RCC 7860 (cell line): ENCODE measurements at places on chromosomes 5 and 9.

DNA sequence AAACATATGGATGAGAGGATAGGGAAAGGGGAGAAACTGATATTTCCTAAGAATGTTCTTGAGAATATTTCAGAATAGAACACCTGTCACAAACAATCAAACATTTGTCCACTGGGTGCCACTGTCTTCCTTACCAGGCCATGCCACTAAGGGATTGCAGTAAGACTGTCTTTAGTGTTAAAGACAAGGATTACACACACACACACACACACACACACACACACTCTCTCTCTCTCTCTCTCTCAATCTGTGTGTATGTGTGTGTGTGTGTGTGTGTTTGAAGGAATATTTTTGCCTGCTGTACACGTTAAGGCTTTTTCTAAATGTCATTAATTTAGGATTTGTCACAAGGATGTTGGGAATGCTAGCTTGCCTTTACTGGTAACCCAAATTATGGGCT lies 54.4 kb downstream of the CCDC192 start:
- peak; percentile 38 for DNase-seq

DNA sequence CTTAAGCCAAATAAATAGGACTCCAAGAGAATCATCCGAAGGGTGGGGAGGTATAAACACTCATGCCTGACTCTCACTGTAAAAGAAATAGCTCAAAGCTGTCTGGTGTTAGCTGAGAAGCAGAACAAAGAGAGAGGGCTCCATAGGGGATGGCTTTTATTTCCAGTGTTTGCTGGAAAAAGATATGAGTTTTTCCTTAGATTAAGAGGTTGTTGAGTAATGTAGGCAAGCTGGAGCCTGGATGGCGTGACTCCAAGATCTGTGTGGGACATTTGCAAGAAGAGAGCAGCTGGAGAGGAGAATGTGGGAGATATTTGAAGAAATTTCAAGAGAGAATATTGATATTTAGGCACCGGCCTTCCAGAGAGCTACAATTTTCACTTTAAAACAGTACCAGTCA lies 793.7 kb upstream of the RGMB start:
- DNase-seq, result no peak

DNA sequence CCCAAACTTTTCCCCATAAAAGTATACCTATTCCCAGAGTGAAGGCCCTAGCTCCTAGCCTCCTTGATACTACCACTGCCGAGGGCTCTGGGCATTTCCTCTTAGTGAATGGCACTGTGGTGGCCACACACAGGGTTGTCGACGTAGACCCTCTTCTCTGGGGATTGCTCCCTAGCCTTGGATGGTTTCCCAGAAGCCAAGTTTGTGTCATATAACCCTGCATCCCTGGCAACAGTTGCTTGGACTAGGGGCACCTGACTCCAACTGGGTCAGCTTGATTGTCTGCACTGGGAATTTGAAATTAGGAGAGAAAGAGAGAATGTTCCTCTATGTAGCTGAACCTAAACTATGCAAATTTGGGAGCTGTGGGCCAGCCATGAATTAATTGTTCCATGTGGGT lies 32.3 kb upstream of the KIF2A start:
- DNase-seq, result no peak

DNA sequence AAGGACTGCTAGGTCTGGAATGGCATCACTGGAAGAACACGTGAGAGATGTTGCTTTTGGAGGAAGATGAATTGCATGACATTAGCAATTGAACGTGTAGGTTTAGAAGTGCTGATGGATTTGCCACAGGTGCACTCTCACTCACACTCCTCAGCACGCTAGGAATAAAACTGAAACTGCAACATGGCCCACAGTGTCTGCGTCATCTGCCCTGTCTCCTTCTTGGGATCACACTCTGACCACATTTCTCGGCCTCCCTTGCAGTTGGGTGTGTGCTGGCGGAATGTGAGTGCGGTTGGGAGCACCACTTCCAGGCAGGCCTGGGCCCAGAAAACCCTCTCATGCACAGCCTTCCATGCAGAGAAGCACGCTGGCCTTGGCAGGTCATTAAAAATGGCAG lies 152.8 kb upstream of the LHFPL2 start:
- no peak for DNase-seq

- no peak for DNase-seq
Measured at GRCh38 chr5:1176473-1177391, 24.7 kb upstream of the SLC6A19 start.

DNA sequence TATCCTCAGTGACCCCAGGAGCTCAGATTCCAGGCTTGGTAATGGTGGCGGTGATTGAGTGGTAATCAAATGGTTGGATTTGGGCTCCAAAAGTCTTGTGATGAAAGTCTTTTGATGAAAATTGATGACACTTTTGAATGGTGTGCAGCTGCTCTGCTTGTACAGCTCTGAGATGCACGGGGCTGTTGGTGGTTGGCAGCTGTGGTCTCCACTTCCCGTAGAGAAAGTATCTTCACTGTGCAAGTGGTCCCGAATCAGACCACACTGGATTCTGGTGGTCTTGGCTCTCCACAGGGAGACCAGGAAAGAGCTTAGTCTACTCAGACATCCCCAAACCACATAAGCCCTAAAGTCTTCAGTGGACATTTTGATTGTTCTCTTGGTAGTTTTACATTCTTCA lies 96.6 kb downstream of the MARCHF11 start:
- no peak for DNase-seq

- DNase-seq, result no peak
Measured at GRCh38 chr5:157471709-157472108, 11.7 kb downstream of the NIPAL4 start.

DNA sequence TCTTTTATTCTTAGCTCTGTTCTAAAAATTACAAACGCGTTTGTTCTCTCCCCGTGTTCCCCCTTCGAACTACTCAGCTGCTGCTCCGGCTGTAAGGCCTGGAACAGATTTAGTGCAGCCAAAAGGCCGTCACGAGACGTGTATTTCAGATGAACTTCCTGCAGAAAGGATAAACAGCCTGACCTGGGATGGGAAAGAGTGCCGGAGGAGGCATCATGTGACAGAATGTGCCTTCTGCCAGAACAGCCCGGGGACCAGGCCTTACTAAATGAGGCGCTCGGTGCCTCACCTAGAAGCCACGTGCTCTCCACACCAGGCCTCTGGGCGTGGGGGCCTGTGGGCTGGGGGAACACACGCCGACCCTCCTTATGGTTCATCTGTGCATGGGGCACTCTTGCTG lies 94.7 kb downstream of the PPARGC1B start:
- DNase-seq, result no peak

DNA sequence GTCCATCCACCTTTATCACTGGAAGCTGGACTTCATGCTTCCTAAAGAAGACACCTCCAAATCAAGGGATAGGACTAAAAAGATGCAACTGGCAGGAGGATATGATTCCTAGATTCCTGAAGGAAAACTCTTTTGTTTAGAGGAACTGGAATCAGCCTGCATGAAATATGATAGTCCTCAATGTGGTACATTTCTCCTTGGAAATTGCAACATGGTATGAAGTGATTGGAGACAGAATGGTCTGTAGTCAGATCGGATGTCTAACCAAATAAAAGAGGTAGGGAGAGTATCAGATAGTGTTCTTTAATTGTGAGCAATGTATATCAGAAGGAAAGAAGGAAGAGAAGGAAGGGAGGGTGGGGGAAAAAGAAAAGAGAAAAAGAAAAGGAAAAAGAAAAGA lies 116.1 kb upstream of the FSTL4 start:
- no peak for DNase-seq

DNA sequence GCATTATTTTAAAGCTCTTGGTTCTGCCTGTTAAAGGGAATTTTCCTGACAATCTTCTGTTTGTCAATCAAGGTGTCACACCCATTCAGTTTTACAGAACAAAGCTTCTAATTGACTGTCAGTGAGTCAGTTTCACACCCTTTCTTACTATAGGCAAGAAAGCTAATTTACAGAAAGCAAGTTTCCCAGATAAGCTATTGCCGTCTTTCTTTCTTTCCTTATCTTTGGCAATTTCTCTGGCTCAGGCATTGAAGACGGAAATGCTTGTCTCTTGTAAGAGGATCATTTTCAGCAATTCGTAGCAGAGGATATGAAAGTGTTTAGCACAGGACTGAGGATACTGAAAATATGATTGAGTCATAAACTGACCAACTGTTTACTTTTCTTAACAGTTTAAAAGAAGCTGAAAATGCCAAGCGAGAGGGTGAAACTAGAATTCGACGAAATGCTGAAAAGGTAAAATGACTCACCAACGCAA lies 27.0 kb downstream of the SPINK5 start:
- no peak for DNase-seq

DNA sequence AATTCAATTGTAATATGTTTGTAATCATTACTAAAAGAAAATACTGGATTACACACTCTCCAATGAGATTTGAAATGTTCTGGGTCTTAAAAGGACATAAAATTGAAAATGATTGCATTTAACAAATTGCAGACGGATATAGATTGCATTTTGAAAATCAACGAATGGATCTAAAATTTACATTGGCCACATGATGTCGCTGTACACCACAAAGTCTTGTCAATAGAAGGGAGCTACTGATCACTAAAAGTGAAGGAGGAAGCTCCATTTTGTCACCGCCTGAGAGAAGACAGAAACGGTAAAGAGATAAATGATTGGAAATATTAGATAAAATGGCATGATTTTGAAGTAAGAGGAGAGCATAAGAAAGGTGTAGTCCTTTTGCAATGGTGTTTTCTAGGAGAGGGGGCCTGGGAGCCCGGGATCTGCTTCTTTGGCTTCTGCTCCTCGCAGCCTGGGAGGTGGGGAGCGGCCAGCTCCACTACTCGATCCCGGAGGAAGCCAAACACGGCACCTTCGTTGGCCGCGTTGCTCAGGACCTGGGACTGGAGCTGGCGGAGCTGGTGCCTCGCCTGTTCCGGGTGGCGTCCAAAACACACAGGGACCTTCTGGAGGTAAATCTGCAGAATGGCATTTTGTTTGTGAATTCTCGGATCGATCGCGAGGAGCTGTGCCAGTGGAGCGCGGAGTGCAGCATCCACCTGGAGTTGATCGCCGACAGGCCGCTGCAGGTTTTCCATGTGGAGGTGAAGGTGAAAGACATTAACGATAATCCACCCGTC lies at the start of gene PCDHA1:
Gene PCDHA1 (plus strand): TSS at position 236 of the 782 bp plus-strand sequence.
- DNase-seq, result no peak

GRCh38 chr5:107779437-107779836 lies 108.7 kb upstream of the EFNA5 start:
- DNase-seq, result no peak

- peak; percentile 62 for DNase-seq
Measured at GRCh38 chr5:36363101-36363500, 61.4 kb upstream of the RANBP3L start.

DNA sequence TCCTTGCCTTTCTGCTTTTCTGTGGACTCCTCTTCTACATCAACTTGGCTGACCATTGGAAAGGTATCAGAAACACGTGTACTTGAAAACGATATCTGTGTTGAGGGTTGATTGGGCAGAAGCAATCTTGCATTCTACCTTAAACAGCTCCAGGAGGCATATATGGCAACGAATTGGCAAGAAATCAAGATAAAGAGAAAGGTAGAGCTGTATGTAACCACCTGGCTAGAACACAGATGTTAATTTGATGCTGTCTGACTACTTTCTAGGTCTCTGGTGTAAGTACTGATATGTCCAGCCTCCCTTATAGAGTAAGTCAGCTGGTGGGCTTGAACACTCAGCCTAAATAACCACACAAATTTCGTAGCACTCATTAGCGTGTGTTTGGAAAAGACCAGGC lies 1.3 kb downstream of the MAN1B1 start:
- DNase-seq, result no peak

DNA sequence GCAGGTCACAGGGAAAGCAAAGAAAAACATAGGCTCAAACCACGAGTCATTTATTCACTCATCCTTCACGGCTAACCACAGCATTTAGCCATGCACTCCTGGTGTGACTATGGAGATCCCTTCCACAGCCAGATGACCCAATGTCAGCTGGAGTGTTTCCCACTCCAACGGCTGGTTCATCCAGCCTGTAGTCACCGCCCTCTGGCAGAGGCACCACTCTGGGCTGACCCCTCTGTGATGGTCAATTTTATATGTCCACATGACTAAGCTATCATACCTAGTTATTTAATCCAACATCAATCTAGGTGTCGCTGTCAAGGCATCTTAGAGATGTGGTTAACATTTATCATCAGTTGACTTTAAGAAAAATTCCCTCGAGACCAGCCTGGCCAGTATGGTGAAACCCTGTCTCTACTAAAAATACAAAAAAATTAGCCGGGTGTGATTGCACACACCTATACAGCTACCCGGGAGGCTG lies 9.5 kb upstream of the PHF19 start:
- DNase-seq, result peak; percentile 97

DNA sequence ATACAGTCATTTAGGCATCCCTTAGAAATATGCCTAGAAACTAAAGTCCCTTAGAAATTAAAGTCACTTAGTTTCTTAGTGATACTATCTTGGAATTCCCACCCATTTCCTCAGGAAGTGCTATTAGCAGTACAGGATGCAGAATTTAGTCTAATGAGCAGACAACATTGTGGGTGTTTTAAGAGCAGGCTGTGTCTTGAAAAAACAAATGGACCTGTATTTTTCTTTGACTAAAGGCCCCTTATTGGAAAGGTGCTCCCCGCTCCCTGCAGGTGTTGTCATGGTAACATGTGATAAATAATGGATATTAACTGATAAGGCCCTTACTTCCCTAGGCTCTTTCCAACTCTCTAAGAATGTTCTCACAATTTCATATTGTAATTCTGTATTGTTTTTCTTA lies 38.8 kb upstream of the STARD4 start:
- DNase-seq, result no peak

DNA sequence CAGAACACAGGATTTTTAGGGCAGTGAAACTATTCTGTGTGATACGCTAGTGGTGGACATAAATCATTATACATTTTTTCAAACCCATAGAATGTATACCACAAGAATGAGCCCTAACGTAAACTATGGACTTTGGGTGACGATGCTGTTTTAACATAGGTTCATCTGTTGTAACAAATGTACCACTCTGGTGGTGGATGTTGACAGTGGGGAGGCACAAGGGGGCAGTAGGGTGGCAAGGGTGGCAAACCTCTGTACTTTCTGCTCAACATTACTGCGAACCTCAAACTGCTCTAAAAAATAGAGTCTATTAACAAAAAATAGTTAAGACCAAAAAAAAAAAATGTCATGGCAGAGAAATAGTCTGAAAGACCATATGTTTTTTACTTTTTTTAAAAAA lies 9.1 kb upstream of the MVB12B start:
- DNase-seq, result no peak

- no peak for DNase-seq
Measured at GRCh38 chr5:81665795-81666194, 85.1 kb downstream of the SSBP2 start.
